ENCODE measurements at places on chromosomes 1 and 21.

DNA sequence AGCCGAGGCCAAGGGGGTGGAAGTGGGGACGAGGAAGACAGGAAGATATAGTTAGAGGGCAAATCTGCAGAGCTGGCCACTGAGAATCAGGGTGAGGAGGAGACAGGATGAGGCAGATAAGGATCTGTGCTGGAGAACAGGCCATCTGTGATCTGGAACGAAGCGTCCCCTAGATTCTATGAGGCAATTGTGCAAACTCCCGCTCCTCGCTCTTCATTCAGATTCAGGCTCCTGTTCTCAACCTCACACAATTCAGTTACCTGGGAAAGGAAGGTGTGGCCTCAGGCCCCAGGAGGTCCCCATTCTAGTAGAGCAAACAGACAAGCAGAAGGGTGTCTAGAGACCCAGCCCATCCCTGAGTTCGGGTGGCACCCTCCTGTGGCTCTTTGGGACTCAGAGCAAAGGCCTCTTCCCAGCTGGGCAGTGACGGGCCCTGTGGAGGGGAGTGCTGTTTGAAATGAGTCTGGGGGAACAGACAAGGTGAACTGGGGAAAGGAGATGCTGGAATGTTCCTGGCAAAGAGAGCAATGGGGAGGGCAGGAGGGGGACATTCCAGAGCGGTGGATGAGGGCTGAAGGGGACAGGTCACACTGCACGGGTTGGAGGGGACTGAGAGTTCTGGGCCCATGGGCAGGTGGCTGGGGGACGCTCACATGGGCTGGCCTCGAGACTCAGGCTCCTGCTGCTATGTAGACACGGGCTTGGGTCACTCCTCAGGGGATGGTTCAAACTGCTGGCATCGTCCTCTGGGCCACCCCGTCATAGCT, 39.9 kb upstream of the AJAP1 start:
- no peak for DNase-seq

DNA sequence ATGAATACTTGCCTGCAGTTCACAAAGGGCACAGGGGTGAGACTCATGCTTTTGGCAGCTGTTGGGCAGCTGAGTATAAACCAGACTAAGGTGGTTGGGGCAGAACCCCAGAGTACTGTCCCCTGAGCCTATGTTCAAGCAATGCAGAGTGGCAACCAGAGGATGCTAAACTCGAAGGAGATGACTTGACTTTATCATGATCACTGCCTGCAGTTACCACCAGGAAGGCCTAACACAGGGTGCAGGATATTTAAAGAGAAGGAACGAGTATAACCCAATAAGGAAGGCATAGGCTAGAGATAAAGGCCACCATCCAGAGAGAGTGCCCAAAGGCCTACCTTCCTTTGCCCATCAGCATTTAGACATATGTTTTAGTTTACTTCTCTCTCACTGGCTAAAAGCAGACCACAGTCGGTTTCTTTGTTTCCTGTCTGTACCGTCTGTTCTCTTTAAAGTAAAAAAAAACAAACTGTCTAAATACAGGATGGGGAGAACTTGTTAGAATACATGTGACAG, 83.3 kb downstream of the MPZL1 start:
- no peak for DNase-seq

DNA sequence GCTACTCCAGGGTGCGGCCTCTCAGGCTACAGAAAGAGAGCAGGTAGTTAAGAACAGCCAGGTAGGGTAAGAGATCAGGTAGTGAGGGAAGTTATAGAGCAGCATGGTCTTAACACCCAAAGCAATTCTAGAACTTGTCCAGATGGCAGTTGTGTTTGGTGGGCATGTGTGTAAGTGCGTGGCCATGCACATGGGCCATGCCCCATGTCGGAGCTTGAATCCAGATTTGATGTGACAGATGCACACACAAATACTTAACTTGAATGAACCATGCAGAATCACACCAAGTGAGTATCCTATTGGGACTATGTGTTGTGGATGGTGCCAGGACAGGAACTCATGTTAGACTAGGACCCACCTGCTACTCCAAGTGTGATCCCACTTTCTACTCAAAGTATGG, 145.7 kb upstream of the HMGB4 start:
- DNase-seq = no peak

DNA sequence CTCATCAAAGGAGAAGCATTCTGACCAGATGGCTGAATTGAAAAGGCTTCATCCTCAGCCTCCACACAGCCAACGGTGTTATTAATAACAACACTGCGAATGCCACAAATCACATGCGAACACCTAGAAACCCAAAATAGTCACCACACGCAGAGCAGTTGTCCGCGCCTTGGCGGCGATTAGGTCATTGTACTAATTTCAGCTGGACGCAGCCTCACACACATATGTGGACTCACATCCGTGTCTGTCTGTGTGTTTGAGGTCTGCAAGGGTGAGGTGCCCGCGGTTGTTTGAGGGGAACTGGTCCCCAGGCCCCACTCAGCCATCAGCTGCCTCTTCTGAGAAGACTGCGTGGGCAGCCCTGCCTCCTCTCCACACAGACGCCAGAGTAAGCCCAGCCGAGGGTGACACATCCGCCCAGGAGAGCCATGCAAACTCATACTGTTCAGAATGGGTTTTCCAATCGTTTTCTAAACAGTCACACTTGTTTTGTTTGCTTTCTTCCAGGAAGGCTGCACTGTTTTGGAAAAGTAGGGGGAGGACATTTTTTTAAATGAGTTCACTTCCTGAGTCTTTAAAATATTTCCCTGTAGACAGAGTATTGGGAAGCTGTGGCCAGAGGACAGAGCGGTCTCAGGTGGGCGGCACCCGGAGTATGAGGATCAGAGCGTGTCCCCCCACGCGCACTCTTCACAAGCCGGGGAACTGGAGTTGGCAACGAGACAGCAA, 53.4 kb downstream of the TOMM20 start:
- DNase-seq = peak; percentile 51

DNA sequence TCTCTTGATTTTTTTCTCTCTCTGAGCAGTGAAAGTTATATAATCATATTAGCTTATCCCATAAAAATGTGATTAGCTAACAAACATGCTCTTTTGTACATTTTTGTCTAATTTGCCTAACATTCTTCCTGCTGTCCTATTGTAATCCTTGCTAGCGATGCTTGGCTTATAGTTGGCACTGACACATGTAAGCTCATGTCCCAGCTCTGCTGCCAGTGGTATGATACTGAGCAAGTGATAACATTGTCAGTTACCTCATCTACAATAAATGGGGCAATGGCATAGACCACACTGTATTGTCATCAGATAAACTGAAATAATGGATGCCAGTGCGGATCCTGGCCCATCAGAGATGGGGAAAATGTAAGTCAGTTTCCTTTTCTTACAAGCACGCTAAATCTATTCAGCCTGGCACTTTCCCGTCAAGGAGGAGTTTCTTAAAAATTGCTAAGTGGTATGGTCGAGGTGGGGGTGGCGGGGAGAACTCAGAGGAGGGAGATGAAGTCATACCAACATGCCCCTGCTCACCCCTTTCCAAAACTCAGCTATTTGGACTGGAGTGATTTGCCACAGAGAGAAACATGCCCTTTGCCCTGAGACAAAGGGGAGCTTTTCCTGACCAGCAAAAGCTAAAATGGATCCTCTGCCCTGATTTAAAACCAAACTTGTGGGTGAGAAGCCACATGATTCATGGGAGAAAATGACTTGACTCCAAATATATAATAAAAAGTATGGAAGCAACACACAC, 1.3 kb downstream of the FYB2 start:
- DNase-seq = no peak

- DNase-seq = no peak
Measured at GRCh38 chr1:196960854-196961253, 16.5 kb upstream of the CFHR5 start.

DNA sequence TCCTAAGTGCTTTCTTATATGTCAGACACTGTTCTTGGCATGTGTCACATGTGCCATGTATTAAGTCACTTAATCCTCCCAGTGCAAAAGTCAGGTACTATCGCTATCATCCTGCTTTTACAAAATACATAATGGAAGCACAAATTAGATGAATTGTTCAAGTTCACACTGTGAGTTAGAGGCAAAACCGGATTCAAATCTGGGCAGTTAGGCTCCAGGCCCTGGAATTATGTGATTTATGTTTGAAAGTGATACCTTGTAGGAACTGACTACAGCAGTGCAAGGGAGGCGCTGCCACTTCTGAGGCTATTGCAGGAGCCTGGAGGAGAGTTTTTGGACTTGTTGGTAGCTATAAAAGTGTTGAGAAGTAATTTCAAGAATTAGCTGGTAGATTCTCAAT, 358.3 kb downstream of the HLX start:
- DNase-seq = no peak

GRCh38 chr21:18041012-18041411, 203.6 kb upstream of the CHODL start:
- no peak for DNase-seq
